NCI-H187 (cell line): ENCODE measurements at places on chromosomes 12 and 14.

DNA sequence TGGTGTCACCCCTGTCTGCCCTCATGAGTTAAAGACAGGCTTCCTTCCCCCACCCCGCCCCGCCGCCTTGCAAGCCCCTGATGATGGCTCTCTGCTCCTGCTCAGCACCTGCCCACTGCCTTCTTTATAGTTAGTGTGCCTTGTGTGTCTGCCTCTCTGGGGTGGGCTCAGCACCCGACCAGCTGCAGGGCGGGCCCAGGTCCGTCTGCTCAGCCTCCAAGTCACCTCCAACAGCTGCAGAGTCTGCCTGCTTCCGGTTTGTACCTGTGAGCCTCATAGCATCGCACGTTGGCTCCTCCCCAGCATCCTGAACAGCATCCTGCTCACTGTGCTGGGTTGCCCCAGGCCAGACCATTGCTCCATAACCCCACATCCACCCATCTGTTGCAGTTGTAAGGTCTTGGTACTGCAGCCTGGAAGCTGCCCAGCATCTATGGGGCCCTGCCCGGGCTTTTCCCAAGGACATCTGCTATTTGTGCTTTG is 3.5 kb downstream of the TGFB3 start:
- no peak for DNase-seq

GRCh38 chr12:2681450-2682205 is 113.1 kb upstream of the FKBP4 start:
- no peak for DNase-seq

- DNase-seq: no peak
Observed at GRCh38 chr14:88386256-88386794, 868 bp downstream of the SPATA7 start.

DNA sequence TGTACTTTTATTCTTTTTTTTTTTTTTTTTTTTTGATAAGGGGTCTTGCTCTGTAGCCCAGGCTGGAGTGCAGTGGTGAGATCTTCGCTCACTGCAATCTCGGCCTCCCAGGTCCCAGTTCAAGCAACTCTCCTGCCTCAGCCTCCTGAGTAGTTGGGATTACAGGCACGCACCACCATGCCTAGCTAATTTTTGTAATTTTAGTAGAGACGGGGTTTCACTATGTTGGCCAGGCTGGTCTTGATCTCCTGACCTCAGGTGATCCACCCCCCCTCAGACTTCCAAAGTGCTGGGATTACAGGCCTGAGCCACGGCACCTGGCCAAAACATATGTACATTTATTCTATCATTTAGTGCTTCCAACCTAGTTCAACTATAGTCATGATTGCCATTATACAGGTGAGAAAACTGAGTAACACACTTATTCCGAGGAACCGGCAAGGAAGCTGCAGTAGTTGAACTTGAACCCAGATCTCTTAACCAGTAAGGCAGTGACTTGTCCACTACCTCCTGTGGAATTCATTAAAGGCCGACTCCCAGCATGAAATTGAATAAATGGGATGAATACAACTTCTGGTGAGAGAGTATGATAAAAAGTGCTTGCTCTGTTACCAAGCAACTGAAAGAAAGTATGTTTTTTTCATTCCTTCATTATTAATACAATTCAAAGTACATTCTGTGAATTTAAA is 755 bp upstream of the ATF7IP start:
- DNase-seq: no peak

DNA sequence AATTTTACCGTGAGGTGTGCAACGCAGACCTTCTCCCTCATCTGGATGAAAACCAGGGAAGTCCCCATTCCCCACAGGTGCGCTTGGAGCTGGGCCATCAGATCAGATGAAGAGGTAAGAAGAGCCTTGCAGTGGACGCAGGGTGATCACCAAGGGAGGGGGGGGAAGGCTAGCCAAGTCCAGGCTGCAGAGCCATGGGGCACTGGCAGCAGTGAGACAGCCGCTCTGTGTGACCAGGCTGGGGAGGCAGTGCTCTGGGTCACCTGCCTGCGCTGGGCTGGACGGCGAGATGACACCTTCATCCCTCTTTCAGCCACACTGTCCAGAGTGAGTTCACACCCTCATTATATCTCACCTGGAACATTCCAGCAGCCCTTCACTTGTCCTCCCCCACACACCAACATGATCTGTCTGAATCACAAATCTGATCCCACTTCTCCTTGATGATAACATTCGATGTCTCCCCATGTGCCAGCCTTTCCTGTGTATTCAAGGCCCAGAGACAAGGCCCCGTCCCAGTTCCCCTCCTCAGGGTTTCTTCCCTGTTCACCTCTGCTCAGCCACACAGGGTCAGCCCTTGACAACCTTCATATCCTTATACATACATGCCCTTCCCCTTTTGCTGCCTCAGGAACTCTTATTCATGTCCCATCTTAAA is 65.9 kb upstream of the VASH1 start:
- no peak for DNase-seq

DNA sequence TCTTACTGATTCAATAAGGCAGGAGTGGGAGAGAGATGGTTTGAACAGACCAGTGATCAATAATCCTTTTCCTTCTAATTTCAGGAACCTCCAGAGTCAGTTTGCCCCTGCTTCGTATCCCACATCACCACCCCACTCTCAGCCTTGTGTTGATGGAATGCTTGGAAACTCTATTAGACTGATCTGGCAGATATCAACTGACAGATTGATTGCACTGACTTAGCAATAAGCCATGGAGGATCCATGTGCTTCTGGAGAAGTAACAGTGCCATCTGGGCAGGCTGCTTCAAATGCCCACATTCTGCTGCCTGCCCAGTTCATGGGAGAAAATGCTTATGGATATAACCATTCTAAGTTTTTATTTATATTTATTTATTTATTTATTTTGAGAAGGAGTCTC is 218.0 kb downstream of the SLC2A13 start:
- DNase-seq: no peak

GRCh38 chr14:35088514-35088913 is 33.3 kb downstream of the PPP2R3C start:
- no peak for DNase-seq
